Suppressor macrophage treated with lipopolysaccharide for 4 hours (primary cell): ENCODE measurements at places on chromosomes 1 and 21.
A peak's percentile ranks its signal among the peaks of the same experiment; 100 is the strongest.

GRCh38 chr21:37276377-37276776 is 9.2 kb upstream of the VPS26C start:
- DNase-seq = peak; percentile 30

GRCh38 chr1:153833171-153833570 is 58.0 kb downstream of the SLC27A3 start:
- no peak for DNase-seq

DNA sequence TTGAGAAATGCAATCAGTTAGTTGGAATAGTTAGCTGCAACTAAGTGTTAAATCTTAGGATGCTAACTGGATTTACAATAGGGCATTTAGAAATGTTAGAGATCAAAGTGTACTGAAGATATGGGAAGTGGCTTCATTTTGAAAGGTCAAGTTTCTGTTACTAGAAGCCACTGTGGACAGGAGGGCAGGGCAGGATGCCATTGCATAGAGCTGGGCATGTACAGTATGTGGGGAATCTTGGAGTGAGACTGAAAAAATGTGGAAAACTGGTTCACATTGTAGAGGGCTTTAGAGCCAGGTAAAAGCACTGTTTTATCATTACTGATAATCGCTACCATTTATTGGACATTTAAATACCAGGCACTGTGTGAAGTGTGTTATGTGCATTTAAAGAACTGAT is 31.0 kb downstream of the ARID1A start:
- DNase-seq = peak; percentile 29

GRCh38 chr1:33618636-33619035 is 146.2 kb downstream of the ZSCAN20 start:
- DNase-seq = no peak

- DNase-seq = no peak
Observed at GRCh38 chr1:206737729-206738201, 32.8 kb upstream of the IL19 start.

- DNase-seq = no peak
Observed at GRCh38 chr1:43764581-43764980, 57.2 kb downstream of the ST3GAL3 start.

GRCh38 chr1:51875291-51875772 is 3.2 kb downstream of the NRDC start:
- DNase-seq = no peak

- DNase-seq = no peak
Observed at GRCh38 chr1:169465281-169465680, 20.5 kb downstream of the SLC19A2 start.

DNA sequence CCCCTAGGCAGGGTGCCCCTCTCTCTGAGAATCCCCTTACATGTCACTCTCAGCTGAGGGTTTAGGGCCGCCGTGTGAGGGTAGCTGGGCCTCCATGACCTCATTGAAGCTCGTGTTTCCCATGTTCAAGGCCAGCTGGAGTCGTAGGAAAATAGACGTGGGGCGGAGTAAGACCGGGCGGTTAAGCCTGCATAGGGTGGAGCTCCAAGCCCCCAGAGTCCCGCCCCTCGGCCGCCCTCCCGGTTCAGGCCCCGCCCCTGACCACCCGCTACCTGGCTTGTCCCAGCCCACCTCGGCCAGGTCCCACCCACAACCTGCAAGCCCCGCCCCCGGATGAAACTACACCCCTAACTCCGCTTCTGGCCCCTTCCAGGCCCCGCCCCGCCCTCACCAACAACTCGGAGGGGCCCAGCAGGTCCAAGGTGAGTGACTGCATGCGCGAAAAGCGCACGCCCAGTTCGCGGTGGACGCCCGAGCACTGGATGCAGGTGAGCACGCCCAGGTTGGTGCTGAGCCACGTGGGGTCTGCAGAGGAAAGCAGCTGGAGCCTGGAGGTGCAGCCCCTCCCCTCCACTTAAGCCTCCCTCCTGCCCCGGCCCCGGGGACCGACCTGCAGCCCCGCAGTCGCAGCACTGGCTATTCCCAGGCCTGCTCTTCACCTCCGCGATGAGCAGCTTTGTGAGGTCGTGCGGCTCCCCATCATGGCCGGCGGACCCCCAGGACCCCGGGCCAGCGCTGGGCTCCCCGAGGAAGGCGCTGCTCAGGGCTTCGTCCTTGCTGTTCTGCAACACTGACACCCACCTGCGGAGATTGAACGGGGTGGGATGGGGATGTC is 12.2 kb upstream of the TCEA3 start:
- DNase-seq = no peak

GRCh38 chr1:153639280-153639679 is 5.4 kb downstream of the CHTOP start:
- DNase-seq = no peak

DNA sequence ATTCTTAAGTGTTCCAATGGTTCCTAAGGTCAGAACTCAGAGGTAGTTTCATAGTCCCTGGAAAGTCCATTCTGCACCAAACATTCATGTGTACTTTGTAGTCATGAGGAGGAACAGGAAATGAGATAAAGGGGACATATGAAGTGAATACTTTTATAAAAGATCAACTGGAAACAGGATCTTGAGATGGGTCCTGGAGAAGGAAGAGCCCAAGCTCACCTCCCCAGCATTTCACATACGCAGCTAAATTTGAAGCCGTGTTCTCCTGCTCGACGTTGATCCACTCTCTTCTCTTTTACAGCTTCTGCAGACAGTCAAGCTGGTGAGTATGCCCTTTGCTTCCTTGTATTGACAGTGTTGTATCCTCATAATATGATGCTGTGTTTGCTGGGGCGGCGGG is 429 bp downstream of the FCGR2A start:
- peak; percentile 69 for DNase-seq

- no peak for DNase-seq
Observed at GRCh38 chr21:21661741-21662140, 663.5 kb downstream of the NCAM2 start.

DNA sequence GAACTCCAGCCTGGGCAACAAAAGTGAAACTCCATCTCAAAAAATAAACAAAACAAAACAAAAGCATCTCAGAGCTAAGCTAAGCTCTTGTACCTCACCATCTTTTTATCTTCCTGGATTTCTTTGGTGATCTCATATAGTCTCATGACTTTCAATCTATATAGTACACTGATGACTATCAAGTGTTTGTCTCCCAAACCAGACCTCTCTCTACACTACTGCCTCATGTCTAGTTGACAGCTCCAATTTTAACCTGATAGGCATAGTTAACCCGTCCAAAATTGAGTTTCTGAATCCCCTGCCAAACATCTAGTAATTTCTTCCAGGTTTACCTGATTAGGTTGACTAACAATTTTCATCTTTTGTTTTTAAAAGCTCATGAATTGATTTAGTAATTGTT is 151.7 kb downstream of the COP1 start:
- DNase-seq = no peak

DNA sequence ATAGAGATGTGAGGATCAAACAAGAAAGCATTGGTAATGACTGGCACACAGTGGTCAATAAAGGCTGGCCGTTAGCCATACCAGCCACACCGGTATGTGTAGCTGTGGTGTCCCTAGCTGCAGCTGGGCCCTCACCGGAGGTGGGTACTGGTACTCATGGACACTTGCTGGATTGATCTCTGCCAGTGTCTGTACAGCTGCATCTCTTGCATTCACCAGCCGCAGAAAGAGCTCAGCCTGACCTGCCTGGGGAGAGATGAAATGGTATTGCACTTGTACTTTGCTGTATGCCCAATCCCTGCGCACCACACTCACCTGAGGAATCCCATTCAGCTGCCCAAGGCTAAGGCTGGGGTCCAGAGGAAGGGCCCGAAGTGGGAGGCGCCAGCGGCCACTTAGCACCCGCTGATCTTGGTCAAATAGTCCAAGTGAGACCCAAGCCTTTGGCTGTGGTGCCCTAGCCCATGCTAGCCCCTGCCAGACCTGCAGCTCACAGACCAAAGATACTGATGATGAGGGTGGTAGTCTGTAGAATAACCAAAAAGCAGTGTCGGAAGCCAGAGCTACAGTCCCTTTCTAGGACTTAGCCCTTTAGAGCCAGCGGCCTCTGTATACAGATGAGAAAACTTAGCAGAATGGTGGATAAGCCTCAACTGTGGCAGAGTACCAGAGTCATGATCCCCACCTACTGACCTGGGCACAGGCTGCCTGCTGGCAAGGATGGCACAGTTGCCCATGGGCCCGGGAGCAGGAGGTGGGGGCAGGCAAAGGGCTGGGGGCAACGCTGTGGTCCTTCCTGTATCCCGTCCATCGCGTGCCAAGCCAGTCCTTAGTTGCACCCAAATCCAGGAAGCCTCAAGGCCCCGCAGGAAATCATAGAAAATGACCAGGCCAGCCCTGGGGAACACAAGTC is 3.0 kb downstream of the CCDC17 start:
- DNase-seq = no peak

DNA sequence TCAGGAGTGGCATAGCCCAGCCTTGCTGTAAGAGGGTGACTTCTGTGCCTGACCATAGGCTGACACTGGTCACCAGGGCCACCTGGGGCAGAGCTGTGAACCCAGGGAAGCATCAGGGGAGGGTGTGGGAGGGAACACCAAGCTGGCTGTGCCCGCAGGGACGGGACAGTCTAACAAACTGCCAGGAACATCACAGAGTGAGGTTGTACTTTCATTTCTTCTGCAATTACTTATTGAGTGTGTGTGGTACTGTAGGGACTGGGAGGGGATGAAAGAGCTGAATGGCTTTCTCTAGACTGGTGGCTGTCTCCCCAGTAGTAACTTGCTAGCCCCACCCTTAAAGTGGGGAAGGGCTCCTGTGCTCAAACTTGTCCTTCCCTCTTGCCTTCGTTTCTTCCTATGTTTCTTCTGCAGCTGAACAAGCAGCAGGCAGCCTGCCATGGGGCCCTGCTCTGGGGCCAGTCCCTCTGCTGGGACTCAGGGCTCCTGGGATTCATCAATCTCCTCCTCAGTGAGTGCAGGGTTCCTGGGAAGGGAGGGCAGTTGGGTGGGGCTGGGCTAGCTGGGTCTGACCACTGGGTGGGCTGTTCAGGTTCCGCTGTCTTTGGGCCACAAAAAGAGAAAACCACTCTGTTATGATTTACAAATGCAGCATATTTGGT is 39.7 kb upstream of the ETV3 start:
- DNase-seq = no peak

GRCh38 chr1:233518344-233518743 is 95.6 kb upstream of the KCNK1 start:
- peak; percentile 15 for DNase-seq

- no peak for DNase-seq
Observed at GRCh38 chr1:147822292-147822691, 61.9 kb upstream of the GJA5 start.

- DNase-seq = no peak
Observed at GRCh38 chr1:109918671-109919070, 8.0 kb downstream of the CSF1 start.

DNA sequence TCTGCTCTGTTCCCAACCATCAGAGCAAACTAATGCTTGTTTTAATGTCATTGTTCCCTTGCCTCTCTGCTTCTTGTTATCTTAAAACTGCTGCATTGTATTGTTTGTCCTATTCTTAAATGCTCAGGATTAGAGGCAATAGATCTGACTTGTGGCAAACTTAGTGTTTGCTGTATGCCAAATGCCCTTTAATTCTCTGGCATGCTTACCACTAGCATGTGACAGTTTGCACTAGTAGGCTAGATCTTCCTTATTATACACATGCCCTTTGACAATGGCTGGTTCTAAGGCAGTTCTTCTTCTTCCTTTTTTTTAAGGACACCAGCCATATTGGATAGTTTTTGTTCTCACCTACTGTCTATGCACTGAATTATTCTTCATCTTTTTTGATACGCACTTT is 30.1 kb downstream of the PALMD start:
- DNase-seq = no peak

DNA sequence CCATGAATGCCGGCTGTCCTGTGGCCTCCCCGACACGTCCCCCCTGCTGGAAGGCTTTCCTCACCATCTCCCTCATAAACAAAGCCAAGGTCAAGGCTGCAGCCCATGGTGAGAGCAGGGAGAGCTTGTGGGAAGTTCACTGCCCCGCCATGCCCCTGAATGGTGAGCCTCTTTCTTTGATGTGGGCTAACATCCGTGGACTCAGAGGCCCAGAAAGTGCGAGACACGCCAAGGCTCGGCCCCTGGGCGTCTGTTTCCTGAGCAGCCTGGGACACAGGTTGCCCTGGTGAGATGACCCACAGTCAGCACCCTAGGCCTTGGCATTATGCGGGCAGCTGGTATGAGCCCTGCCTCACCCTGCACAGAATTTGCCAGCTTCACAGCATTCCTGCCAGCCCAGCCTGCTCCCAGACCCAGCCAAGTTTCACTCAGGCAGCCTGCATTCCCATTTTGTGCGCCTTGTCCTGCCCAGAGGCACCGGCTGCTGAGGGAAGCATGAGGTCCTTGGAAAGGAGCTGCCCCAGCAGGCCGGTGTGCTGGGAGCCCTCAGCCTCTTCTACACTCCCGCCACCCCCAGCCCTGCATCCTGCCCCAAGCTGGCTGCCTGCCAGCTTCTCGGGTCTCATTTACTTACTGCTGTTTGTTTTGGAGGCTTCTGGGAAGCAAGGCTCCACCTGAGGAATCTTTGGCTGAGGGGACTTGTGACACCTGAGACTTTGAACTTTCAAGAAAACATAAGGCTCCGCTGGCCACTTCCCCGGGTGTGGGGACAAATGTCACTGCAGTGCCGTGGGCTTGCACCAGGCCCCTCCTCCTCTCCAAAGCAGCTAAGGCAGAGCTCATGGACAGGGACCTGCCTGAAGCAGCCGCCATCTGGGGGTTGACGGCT is 31.9 kb downstream of the NEK2 start:
- DNase-seq = no peak

- DNase-seq = no peak
Observed at GRCh38 chr1:97006044-97006661, 284.6 kb downstream of the PTBP2 start.

DNA sequence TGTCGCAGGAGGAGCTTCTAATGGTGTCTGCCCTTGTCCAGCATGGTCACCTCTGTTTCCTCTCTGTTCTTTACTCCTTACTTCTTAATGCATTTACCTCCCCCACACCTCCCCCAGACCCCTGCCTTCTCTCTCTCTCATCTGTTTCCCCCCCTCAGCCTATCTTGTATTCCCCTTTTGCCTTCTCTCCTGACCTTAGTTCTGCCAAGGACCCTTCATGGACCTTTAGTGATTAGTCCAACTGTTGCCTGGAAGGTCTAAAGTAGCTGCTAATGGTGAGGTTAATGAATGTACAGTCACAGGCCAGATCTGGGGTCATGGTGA is 42.3 kb upstream of the PPP2R5A start:
- no peak for DNase-seq

- DNase-seq = peak; percentile 27
Observed at GRCh38 chr1:230299191-230300006, 126.7 kb downstream of the PGBD5 start.

DNA sequence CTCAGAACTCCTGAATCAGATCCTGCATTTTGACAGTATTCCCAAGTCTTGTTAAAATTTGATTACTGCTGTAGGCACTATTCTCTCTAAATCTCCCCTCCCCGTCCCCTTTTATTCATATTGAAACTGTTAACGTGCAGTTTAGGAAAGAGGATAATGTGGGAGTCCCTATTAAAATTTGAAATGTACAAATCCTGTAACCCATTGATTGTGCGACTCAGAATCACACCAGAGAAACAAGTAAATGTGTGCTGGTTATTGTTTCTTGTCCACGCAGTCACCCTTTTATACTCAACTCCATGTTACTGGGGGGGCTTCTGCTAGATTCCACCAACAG is 584 bp upstream of the LTN1 start:
- no peak for DNase-seq

GRCh38 chr1:176480750-176481149 is 17.8 kb downstream of the PAPPA2 start:
- DNase-seq = no peak
